ENCODE measurements at places on chromosomes 1 and 21.
A peak's percentile ranks its signal among the peaks of the same experiment; 100 is the strongest.

DNA sequence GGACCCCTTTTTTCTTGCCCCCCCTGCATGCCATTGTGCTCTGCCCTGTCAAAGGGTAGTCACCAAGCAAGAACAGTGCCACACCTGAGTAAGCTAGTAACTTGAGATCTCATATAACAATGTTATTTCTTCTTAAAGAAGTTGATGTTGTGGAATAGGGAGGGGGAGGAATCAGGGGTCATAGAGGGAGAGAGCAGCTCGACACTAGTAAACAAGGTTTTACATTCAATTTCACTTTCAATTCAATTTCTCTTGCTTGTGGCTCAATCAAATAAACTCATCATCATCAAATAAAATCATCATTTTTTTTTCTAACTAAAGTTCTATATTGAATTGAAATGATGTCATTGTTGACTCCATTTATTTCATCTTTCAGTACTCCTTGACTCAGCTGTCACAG lies 106.4 kb downstream of the CRB1 start:
- no peaks in the 10 kb centered on the region for H3K27me3 ChIP-seq
- no peaks in the 10 kb centered on the region for H3K36me3 ChIP-seq
- H3K4me3 ChIP-seq: peak overlapping the region; percentile 45
- peaks cover 8% of the 10 kb centered on the region for H3K4me1 ChIP-seq

DNA sequence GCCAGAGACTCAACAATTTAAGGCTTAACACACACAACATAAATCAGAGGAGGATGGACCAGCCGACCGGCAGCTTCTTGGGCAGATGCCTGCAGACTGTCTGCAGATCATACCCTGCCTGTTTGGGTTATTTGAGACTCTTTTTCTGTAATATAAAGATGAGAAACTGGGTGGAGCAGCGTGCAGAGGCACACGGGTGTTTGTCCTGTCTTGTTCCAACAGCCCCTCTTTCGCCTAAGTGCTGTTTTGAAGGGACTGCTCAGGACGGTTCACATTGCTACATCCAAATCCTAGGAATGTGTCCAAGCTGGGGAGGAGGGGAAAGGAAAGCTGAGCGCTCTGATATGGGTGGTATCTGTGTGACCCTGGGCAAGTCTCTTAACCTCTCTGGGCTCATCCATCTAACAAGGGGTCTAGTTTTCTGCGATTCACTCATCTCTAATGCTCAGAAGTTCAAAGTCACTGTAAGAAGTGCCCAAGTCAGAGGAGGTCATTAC lies 149.9 kb downstream of the CLIC6 start:
- H3K4me3 ChIP-seq: no peak overlapping the region
- DNase-seq: no peak
- H3K27ac ChIP-seq: no peak overlapping the region

GRCh38 chr21:42654179-42654912 lies 925 bp downstream of the PDE9A start:
- DNase-seq: no peak
- H3K36me3 ChIP-seq: no peaks in the 10 kb centered on the region
- H3K27me3 ChIP-seq: peaks cover 55% of the 10 kb centered on the region
- peak overlapping the region; percentile 2 for H3K4me3 ChIP-seq
- H3K4me1 ChIP-seq: peaks cover 11% of the 10 kb centered on the region

GRCh38 chr21:20647607-20648006 lies 350.6 kb upstream of the NCAM2 start:
- H3K27me3 ChIP-seq: no peaks in the 10 kb centered on the region
- no peaks in the 10 kb centered on the region for H3K36me3 ChIP-seq
- no peak for DNase-seq
- no peak overlapping the region for H3K27ac ChIP-seq
- H3K4me3 ChIP-seq: no peak overlapping the region

DNA sequence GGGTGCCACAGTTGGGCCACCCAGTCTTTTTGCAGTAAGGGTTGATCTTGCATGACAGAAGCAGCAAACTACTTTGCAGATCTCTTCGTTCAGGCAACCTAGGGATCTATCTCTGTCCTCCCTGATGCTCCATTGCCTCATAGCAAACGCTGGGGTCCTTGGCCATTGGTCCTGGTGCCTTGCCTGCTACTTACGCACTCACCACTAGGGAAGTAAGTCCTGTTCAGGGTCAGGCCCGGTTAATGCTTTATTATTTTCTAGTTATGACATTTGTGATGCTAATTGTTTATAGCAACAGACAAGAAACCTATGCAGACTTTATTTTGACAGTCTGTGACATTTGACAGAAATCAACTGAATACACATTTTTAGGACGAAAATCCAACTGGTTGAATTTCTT lies 326.5 kb upstream of the FMN2 start:
- H3K27me3 ChIP-seq: no peaks in the 10 kb centered on the region
- no peak overlapping the region for H3K27ac ChIP-seq
- H3K4me1 ChIP-seq: no peaks in the 10 kb centered on the region

DNA sequence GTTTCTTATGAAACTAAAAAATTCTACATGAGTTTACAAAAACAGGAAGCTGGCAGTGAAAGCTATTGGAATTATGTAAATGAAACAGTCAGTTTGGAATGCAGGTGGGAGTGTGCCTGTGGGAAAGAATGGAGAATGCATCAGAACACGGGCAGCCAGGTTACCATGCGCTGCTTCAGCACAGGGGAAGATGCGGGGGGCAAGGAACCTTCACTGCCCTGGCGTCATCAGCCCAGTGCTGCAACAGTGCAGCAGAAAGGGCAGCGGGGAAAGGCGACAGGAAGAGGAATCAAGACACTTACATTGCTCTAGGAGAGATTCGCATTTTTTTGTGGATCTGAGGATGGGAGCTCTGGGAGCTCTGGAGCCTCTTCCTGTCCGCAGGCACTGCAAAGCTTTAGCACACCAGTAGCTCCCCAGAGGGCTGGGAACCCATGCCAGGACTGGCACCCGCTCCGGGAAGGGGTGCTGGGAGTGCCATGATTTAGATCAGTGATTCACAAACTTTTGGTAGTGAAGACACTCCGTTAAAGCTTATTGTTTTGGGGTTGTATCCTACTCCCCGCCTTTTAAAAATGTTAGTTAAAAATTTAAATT lies 64.1 kb upstream of the WDR26 start:
- DNase-seq: peak; percentile 58
- H3K36me3 ChIP-seq: peaks cover 8% of the 10 kb centered on the region
- peaks cover 67% of the 10 kb centered on the region for H3K4me1 ChIP-seq
- H3K27ac ChIP-seq: peak overlapping the region; percentile 100

- H3K27me3 ChIP-seq: no peaks in the 10 kb centered on the region
- no peaks in the 10 kb centered on the region for H3K4me1 ChIP-seq
- no peaks in the 10 kb centered on the region for H3K36me3 ChIP-seq
- H3K4me3 ChIP-seq: no peak overlapping the region
- DNase-seq: no peak
Measured at GRCh38 chr1:221549815-221550214, 192.1 kb downstream of the DUSP10 start.

DNA sequence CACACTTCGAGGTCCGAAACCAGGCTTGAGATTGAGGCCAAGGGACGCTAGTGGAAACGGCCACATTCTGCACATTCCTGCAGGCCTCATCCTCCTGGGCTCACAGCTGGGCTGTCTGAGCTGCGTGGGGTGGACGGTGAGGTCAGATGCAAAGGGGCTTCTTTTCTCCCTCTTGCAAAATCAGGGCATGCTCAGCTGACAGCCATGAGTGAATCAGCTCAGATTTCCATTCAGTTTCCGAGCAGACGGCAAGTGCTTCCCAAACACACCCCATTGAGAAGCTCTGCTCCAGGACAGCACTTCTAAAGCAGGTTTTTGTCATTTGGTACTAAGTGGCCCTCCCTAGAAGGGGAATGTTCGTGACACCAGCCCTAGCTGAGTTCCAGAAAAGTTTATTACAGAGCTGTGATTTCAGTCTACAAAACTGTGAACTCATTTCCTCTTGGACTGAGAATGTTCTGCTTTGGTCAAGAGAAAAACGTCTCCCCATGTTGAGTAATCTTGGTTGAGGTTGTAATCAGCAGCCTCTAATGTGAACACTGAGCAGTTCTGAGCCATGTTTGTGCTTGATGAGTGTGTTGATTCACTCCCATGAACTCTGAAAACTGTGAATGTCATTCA lies 10.0 kb downstream of the PDPN start:
- H3K27ac ChIP-seq: no peak overlapping the region
- H3K4me3 ChIP-seq: no peak overlapping the region
- H3K27me3 ChIP-seq: peaks cover 2% of the 10 kb centered on the region
- no peak for DNase-seq
- no peaks in the 10 kb centered on the region for H3K36me3 ChIP-seq

DNA sequence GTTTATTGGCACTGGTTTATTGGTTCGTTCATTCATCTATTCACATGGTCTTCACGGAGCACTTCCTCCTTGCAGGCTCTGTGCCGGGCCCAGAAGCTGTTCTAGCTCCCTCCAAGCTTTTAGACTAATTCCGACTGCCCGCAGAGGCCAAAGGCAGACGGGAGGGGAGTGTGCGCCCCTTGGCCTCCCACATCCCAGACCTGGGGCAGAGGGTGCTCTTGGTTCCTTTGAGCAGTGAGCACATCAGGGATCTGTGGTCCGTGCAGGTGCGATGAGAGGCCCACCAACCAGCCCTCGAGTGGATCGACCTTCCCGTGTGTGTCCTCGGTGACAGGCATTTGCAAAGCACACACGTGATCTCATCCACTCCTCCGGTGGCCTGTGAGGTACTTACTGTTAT lies 38.7 kb upstream of the TNFRSF1B start:
- H3K36me3 ChIP-seq: peaks cover 1% of the 10 kb centered on the region
- H3K27ac ChIP-seq: no peak overlapping the region
- H3K4me1 ChIP-seq: peaks cover 27% of the 10 kb centered on the region

- no peak overlapping the region for H3K27ac ChIP-seq
- H3K27me3 ChIP-seq: peaks cover 4% of the 10 kb centered on the region
- no peaks in the 10 kb centered on the region for H3K4me1 ChIP-seq
- no peak overlapping the region for H3K4me3 ChIP-seq
- H3K36me3 ChIP-seq: peaks cover 5% of the 10 kb centered on the region
Measured at GRCh38 chr1:58763214-58763613, 20.6 kb downstream of the JUN start.

DNA sequence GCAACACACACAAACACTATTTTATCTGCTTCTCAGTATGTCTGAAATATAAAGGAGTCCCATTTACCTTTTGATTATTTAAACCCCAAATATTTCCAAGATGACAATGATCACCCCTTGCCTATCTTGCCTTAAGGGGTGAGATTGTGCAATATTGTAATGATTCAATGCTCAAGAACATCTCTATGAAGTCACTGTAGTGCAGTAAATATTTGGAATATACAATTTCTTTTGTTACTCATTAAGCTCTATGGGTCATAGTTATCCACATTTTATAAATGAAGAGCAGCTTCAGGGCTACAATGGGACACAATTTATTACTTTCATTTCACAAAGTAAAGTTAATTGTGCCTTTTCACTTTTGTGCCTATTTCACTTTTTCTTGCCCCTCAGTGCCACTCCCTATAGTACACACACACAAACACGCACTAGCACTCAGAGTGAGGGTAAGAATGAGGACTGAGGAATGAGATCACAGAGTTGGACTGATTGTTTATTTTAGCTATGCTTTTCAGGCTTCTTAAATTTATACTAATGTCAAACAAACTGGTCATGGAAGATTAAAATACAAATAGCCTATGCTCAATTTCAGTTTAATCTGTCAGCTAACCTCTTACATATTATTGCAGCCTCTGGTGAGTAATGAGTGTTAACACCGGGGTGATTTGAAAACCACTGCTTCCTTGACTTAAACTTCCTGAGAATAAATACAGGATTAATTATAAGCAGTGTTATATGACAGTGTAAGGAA lies 521.0 kb upstream of the B3GALT2 start:
- H3K27ac ChIP-seq: no peak overlapping the region
- no peak overlapping the region for H3K4me3 ChIP-seq
- H3K27me3 ChIP-seq: no peaks in the 10 kb centered on the region
- H3K36me3 ChIP-seq: peaks cover 2% of the 10 kb centered on the region

GRCh38 chr1:244087611-244088010 lies 36.5 kb downstream of the ZBTB18 start:
- H3K4me1 ChIP-seq: no peaks in the 10 kb centered on the region
- peaks cover 22% of the 10 kb centered on the region for H3K27me3 ChIP-seq
- H3K36me3 ChIP-seq: no peaks in the 10 kb centered on the region
- H3K27ac ChIP-seq: no peak overlapping the region

GRCh38 chr1:153779781-153780541 lies 4.8 kb downstream of the SLC27A3 start:
- no peak overlapping the region for H3K27ac ChIP-seq
- no peaks in the 10 kb centered on the region for H3K36me3 ChIP-seq
- H3K27me3 ChIP-seq: no peaks in the 10 kb centered on the region
- DNase-seq: no peak
- H3K4me1 ChIP-seq: peaks cover 29% of the 10 kb centered on the region

DNA sequence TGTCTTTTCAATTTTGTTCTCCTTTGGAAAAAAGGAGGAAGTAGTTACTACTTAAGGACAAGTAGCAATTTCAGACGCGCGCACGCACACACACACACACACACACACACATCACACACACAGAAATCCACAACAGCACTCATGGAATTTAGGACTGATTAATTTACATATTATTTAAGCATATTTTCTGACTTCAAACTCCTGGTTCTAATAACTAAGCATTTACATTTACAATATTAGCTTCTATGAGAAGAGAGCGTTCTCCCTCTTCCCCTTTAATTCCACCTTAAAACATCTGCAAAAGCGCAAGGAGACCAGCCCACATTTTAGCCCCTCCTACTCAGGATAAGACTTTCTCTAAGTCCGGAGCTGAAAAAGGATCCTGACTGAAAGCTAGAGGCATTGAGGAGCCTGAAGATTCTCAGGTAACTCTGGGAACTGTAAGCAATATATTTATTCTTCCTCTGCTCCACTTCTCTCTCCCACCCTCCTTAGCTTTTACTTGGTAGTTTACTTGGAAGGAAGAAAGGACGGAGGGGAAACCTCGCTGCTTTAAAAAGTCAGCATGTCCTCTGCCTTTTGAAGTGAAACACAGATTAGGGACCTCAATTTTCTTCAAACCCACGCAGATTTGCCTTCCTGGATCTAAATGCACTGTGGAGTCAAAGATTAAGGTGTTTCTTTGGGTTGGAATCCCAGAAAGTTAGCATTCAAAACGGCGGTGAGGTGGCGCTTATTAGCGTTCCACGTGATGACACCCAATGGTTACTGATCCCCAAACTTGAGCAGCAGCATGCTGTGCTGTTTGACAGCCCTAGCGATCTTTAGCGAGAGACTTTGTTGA lies at the start of gene PLA2G4A:
Gene PLA2G4A, plus strand, starts transcription at position 339 of the 844 bp plus-strand sequence. CDS start 25,406 bp downstream, outside the sequence.
- H3K4me3 ChIP-seq: peak within 1 kb of the TSS; percentile 57
- H3K27ac ChIP-seq: no peak within 1 kb of the TSS
- peaks cover 3% of the 10 kb centered on the region for H3K4me1 ChIP-seq
- DNase-seq: no peak
- H3K36me3 ChIP-seq: no peaks in the 10 kb centered on the region

- no peaks in the 10 kb centered on the region for H3K4me1 ChIP-seq
- H3K27ac ChIP-seq: no peak overlapping the region
- no peaks in the 10 kb centered on the region for H3K36me3 ChIP-seq
- H3K4me3 ChIP-seq: no peak overlapping the region
Measured at GRCh38 chr21:42101246-42101645, 30.1 kb downstream of the UMODL1 start.

DNA sequence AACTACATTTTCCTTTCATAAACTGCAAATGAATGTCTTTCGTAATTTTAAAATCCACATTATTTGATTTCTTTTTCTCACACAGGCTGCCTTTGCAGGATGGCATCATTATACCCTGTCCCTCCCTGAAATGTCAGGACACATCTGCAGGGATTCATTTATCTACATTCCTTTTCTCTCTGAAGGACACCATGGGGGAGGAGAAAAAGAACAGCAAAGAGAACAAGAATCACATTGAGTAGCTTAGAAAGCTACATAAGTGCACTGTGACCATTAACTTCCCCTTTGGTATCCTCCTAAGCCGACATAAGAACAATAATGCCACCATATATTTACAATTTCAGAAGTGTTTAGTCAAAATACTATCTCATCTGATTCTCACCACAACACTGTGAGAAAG lies 129.5 kb downstream of the PIGK start:
- H3K27me3 ChIP-seq: no peaks in the 10 kb centered on the region
- H3K36me3 ChIP-seq: no peaks in the 10 kb centered on the region
- H3K4me1 ChIP-seq: no peaks in the 10 kb centered on the region
